ELF-1 (cell line): ENCODE measurements at places on chromosomes 7 and 10.
A peak's percentile ranks its signal among the peaks of the same experiment; 100 is the strongest.

GRCh38 chr7:87328281-87328680, 17.2 kb upstream of the CROT start:
- DNase-seq = no peak

- peak; percentile 31 for DNase-seq
Measured at GRCh38 chr7:35355911-35356310, 102.0 kb upstream of the TBX20 start.

- no peak for DNase-seq
Measured at GRCh38 chr10:126508535-126509040, 120.3 kb upstream of the ADAM12 start.

GRCh38 chr7:101084865-101085161, 468 bp upstream of the TRIM56 start:
- no peak for DNase-seq

DNA sequence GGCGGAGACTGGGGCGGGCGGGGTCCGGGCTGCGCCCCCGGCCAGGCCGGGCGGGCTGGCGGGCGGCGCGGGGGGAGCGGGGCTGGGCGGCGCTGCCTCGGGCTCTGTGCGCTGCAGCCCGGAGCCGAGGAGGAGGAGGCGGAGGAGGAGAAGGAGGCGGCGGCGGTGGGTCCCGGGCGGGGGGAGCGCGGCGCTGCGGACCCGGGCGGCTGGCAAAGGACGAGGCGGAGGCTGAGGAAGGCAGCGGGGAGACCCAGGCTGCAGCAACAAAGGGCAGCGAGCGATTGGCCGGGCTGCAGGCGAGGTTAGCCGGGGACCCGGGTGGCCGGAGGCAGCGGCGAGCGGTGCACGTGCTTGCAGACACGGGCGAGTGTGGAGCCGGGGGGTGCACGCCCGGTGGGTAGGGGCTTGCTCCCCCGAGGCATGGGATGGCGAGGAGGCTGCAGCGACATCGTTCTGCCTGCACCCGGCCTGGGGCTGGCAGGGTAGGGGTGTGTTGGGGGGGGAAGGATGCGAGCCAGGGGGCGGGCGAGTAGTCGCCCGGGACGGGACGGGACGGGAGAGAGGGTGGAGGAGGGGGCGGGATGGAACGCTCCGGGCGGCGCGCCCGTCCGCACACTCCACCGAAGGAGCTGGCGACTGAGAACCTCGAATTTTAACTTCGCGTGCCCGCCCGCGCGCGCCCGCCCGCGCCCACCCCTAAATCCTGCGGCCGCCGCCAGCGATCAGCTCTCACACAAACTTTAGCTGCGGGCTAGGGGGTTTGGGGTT, 844 bp upstream of the KAT6B start:
- peak; percentile 71 for DNase-seq

DNA sequence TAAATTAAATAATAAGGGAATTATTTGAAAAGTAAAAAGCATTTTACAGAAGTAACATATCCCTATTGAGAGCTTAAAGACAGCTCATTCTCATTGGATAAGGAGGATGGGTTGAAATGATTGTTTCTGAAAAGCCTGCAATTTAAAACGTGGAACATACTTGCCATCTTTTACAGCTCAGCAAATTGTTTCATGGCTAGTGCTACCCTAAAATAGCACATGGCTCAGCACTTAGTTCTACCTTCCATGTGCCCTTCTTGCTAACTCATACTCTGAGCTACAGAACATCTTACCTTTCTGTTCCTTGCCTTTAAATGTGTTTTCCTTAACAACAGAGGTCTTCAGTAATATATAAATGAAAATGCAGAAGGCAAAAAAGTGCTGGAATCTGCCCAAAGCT, 8.6 kb downstream of the SEMA3C start:
- no peak for DNase-seq
